GM12878 (cell line): ENCODE measurements at places on chromosomes 2 and 18. TPM values are rescaled to one million over a fixed set of nuclear protein-coding genes. Genes with fewer than 3 reads are reported as not detected.

Gene RPRM
- not detected in 2 replicates for total RNA-seq

Gene ST3GAL5
- total RNA-seq: 9.7 and 11.4 TPM in 2 replicates

Gene FSHR
- total RNA-seq: not detected in 2 replicates

Gene DSC2
- total RNA-seq: 3.9 and 4.4 TPM in 2 replicates

Gene TOGARAM2
- not detected in 2 replicates for total RNA-seq

Gene PCARE
- 0.03 and 0.08 TPM in 2 replicates for total RNA-seq

Gene SERPINB4
- total RNA-seq: not detected in 2 replicates

Gene PTPN2
- total RNA-seq: 48.0 and 53.0 TPM in 2 replicates

Gene CRYGD
- not detected in 2 replicates for total RNA-seq

Gene TGFA
- total RNA-seq: 0.23 TPM in 1 of 2 replicates, not detected in the other

DNA sequence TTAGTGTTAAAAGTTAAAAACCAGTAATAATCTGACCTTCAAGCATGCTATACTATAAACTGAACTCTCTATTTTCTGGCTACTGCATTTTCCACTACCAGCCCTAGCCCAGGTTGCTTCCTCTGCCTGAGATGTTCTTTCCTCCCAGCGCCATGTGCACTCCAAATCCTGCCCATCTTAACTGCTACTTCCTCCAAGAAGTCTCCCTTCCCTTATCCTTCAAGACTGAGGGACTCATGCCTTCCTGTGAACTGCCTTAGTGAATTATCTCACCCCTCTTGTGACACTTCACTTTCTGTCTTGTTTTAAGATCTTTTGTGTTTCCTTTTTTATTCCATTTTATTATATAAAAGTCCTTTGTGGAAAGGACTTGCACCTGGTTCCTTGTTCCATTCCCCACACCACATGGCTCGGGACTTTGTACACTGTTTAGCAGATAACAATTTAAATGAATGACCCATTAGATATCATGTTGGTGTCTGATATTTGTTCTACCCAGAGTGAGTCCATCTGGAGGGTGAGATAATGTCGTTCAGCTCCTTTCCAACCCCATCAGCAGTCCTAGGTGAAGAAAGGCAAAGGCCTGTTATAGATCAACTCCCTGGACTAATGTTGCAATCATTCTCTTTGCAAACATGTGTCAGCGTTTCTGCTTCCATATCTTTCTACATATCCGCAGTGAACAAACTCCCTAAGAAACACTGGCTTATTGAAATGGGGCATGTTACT lies 20.9 kb upstream of the AGFG1 start:
- no peak for DNase-seq

GRCh38 chr2:185644828-185645227 lies 93.8 kb upstream of the FSIP2 start:
- no peak for DNase-seq

DNA sequence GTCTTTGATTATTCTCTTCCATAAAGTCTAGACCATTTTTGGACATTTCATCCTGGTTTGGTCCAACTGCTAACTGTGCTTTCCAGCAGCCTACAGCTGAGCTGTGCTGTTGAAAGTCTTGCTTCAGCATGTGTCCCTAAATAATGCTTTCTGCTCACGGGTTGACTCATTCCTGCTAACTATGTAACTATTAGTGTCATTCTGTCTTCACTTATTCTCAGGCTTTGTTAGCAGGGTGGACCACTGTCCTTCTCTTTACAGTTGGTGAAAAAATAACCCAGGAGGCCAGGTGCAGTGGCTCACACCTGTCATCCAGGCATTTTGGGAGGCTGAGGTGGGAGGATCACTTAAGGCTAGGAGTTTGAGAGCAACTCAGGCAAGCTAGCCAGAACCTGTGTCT lies 8.9 kb downstream of the ADAM23 start:
- DNase-seq: peak; percentile 27

DNA sequence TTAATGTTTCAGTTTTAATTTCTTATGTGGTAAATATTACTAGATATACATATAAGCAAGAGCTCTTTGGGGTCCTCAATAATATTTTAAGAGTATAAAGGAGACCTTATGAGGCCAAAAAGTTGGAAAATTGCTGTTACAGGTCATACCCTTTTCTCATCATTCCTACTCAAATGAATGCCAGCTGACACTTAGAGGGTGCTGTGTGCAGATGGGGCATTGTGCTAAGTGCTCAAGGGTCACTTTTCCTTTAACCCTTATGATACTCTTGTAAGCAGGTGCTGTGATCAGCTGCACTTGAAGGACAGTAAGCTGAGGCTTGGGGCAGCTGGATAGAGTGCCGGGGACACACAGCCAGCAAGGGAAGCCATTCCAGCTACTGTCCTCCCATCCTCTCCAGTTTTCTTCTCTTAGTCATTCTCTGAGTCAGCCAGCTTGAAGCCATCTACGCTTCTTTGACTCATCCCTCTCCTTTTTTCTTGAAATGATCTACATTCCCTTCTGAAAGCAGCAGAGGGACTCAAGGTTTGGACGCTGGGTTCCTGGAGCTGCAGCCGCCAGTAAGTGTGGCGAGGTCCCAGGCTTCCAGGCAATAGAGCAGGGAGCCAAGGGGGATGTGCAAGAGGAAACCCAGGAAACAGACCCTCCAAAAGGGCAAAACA lies 42.0 kb upstream of the CREB1 start:
- DNase-seq: no peak

DNA sequence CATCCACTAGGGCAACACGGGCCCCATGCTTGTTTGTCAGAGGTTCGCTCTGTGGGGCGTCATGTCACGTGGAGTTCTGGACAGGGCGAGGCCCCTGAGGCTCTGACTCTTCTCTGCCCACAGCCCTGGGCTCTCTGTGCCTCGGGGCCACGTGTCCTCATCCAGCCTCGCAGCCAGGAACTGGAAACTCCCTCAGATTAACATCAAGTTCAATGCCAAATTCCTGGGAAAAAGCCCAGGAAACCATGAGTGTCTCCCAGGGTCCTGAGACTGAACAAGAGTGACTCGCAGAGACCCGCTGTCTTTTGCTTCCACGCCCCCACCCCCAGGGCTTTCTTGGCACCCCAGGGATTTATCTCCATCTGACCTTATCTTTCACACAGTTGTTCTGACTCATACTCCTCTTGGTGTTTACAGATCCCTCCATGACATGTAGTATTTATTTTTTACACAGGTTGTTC lies 174.0 kb upstream of the PIEZO2 start:
- no peak for DNase-seq

DNA sequence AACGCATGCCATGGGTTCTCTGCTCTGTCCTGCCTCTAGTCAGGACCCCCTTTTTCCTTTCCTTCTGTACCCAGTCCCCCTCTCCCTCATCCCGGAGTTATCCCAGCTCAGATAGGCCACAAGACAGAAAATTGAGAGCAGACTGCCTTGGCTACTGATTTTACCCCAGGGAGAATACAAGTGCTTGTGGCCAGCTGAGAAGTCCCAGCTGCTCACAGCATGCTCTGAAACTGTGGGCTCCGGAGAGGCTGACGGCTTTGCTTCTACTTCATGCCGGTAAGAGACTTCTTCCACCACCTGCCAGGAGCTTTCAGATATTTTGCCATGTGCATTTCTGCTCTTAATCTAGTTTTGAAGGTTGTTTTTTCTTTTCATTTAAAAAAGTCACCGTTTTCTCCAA lies 20.0 kb upstream of the SIX2 start:
- DNase-seq: no peak

- no peak for DNase-seq
Measured at GRCh38 chr2:103285354-103285753, 523.5 kb downstream of the TMEM182 start.

DNA sequence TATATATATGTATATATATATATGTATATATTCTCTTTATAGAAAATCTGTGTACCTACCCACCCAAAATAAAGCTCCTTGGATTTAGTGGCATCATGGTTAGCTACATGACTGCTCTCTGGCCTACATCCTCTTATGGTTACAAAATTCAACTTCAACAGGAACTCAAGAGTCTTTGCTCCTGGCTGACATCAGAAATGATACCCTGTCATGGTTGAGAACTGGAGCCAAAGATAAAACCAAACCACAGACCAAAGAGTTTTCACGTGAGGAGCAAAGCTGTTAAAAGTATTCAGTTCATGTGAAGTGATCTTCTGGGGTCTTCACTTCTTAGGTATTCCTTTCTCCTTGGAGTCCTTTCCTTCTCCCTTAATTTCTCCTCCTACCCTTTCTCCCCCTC lies 476.3 kb downstream of the SOX11 start:
- no peak for DNase-seq

GRCh38 chr2:156955701-156956100 lies 301.8 kb upstream of the GALNT5 start:
- no peak for DNase-seq

DNA sequence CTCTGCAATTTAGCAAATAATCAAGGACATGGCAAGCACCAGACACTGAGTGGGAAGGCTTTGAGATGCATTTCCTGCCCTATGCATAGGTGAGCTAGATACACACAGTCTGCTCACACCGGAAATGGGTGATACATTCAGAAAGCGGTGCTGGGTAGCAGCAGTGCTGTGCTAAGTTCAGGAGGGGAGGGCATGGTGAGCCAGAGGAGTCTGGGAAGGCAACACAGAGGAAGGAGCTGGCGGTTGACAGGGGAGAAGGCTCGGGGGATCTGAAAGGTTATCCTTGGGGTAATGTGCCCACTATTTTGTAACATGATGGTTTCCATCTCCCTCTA lies 57.4 kb upstream of the EPAS1 start:
- peak; percentile 47 for DNase-seq

DNA sequence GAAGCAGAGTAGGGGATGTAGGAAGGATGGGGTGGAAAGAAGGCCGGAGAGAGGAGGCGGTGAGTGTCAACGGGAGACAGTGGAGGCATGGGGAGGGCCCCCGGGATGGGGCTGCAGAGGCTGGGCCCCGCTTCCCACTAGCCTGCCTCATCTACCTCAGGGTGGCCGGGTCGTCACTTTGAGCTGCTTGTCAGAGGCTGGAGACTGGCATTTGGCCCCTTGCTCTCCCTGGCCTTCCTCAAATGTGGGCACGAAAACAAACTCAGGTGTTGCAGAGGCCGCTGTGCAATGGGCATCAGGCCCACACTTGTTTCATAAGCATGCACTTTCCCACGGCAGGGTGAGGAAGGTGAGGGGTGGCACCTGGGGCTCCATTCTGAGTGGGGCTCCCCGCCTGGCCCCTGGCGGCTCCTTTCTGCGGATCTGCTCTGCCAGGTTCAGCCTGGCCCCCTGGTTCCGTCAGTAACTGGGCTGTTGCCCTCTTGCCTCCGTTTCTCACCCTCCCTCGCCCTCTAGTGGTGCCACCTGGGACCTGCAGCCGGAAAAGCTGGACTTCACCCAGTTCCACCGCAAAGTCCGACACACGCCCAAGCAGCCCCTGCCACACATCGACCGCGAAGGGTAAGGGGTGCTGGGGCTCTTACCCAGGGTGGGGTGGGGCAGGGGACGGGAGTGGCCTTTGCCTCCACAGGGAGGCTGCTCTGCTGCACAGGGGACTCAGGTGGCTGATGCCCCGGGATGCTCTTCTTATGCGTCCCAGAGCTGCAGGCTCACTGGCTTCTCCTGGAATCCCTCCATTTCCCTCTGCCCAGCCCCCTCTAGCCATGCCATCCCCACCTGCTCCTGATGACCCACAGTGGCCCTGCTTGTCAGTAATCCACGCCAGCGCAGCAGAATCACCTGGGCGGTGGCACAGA lies 125.4 kb downstream of the CTIF start:
- DNase-seq: no peak

DNA sequence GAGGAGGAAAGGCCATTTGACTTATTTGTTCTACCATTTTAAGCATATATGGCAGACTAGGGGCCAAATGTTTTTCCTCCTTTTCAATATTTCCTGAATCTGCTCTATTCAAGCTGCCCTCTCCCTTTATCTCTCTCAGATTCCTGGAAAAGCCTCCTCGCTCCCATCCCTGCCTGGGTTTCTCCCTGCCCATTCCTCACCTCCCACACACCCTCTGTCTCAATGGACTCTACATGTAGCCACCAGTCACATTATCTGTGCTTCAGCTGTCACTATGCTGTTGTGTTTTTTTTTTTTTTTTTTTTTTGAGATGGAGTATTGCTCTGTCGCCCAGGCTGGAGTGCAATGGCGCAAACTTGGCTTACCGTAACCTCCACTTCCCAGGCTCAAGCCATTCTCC lies 22.9 kb downstream of the TYMS start:
- no peak for DNase-seq

GRCh38 chr2:203891474-203891873 lies 23.9 kb downstream of the CTLA4 start:
- no peak for DNase-seq

DNA sequence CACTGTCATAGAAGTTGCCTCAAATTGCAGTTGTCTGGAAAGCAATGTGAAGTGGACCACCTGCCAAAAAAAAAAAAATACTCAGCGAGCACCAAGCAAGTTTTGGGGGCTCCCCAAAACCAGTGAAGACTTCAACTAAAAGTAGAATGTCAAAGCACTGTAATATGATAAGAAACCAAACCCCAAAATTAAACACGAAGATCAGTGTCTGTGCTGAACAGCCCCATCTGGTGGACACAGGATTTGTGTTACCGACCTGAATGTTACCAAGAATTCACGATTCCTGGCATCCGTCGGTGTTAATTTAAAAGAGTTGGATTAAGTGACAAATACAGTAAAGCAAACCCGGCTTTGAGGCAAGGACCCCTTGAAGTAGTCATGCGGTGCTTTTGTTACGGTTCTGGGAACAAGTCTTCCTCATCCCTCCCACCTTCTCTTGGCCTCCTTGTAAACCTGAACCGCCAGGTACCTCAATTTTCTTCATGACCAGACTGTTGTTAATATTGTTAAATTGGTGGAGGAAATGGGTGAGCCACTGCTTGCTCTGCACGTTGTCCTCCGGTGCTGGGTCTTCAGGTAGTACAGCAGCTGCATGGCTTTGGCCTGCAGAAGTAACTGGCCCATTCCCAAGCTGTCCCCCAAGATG lies 31.3 kb upstream of the SSB start:
- DNase-seq: no peak

DNA sequence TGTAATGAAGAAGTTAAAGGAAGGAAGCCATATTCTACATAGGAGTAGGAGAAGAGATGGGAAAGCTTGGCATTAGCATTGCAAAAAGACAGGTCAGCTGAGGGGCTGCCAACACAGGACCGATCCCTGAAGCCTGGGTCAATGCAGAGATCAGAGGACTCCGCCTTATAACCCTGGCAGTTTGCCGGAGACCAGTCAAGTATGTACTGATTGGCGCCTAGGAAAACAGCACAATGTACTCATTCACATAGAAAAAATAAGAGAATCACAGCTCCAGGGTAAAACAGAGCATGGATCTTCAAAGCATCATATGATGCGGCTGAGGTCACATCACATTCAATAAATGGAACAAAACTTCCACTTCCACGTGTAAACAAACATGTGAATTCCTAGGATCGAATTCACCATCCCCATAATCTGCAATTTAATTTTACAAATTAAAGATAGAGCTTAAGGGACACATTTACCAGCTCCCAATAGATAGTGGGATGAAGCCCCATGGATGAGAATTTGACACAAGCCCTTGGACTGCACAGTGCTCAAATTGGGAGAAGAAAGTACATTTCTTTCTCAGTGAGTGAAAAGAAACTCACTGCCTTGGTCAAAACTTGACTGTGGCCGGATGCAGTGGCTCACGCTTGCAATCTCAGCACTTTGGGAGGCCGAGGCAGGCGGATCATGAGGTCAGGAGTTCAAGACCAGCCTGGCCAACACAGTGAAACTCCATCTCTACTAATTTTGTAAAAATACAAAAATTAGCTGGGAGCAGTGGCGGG lies 135.0 kb upstream of the KLHL14 start:
- DNase-seq: no peak
